ENCODE measurements at places on chromosomes 5 and 9.

- DNase-seq: no peak
Observed at GRCh38 chr9:137545123-137545522, 5.1 kb downstream of the PNPLA7 start.

GRCh38 chr9:95516734-95517558 lies at the start of gene PTCH1:
Gene PTCH1 (minus strand): TSS chr9:95516971.
- DNase-seq: peak; percentile 65

- DNase-seq: peak; percentile 47
Observed at GRCh38 chr5:9516591-9516990, 29.3 kb downstream of the SEMA5A start.

DNA sequence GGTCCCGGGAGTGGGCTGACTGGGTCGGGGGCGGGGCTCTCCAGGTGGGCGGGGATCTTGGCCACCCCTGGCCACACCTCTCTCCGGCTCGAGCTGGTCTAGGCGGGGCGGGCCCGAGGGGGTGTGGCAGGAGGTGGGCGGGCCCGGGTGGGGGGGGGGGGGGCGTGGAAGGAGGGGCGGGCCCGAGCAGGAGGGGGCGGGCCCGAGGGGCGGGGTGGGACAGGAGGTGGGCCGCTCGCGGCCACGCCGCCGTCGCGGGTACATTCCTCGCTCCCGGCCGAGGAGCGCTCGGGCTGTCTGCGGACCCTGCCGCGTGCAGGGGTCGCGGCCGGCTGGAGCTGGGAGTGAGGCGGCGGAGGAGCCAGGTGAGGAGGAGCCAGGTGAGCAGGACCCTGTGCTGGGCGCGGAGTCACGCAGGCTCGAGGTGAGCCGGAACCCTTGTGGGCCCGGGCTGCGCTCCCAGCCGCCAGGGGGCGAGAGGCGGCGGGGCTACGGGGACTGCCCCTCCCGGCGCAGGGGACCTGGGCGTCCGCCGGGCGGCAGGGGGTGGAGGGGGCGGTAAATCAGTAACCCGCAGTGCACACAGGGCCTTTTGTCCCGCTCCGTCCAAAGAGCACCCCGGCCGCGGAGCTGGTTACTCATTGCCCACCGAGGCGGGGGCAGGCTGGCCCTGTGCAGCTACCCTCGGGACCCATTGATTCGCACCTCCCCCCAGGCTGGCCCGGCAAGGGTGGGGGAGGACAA lies at the start of gene FGFR4:
Gene FGFR4, plus strand, starts transcription at position 262 of the 744 bp plus-strand sequence. CDS start 2,688 bp downstream, outside the sequence.
- peak; percentile 91 for DNase-seq

GRCh38 chr5:43001748-43002147 lies 38.4 kb downstream of the ANXA2R start:
- DNase-seq: no peak

GRCh38 chr5:11069041-11069440 lies 308.0 kb upstream of the DAP start:
- DNase-seq: no peak

GRCh38 chr9:95552814-95553546 lies 36.2 kb upstream of the PTCH1 start:
- DNase-seq: peak; percentile 52

DNA sequence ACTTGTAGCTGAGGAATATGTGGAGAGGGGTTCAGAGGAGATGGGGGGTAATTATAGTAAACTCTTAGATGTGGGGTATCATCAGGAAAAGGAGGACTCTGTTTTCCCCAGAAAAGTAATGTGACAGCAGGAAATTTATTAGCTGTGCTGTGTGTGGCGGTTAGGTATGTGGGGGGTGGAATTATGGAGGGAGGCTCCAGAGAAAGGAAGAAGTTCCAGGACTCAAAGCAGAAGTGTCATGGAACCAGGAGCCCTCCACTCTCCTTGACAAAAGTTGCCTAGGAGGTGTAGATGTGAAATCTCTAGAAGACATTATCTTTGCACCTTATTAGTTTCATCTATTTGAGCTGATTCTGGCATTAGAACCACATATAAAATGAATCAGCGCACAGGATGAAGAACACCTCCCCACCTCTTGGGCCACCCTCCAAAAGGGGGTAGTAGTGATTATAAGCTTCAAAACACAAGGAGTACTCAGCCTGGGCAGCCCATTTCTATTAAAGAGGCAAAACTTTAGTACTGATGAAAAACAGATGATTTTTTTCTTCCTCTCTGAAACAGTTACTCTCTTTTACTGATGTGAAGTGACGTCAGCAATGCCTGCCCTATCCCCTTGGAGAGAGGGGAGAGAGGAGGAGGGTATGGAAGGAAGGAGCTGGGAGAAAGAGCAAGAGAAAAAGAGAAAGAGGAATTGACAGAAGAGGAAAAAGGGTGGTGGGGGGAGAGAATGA lies 18.2 kb downstream of the NR2F1 start:
- no peak for DNase-seq

DNA sequence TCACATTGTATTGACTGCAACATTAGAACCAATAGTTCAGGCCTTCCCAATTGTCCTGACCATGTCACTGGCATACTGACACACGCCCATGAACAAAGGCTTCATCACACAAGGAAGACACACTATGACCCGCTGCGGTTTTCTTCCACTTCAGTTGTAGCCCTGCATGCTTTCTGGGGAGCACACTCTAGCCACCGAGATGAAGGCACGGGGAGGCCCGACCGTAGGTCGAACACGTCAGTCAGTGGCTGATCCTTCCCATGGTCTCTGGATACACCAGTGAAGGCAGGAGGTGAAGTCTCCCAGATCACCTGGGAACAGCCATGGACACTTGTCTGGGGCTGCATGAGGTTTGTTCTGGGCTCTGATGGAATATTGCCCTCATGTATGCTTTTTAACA lies 224.7 kb downstream of the FSTL4 start:
- DNase-seq: no peak

GRCh38 chr9:124843456-124844034 lies 9.7 kb upstream of the WDR38 start:
- DNase-seq: no peak

- DNase-seq: no peak
Observed at GRCh38 chr9:111926421-111926875, 29.8 kb downstream of the UGCG start.

- DNase-seq: no peak
Observed at GRCh38 chr5:55123365-55123764, 20.9 kb downstream of the GZMA start.

- no peak for DNase-seq
Observed at GRCh38 chr9:129023908-129024233, 4.3 kb downstream of the SH3GLB2 start.

GRCh38 chr5:151156507-151157420 lies 815 bp downstream of the ANXA6 start:
- peak; percentile 33 for DNase-seq

- DNase-seq: no peak
Observed at GRCh38 chr9:108869092-108869725, 7.1 kb downstream of the ACTL7A start.

DNA sequence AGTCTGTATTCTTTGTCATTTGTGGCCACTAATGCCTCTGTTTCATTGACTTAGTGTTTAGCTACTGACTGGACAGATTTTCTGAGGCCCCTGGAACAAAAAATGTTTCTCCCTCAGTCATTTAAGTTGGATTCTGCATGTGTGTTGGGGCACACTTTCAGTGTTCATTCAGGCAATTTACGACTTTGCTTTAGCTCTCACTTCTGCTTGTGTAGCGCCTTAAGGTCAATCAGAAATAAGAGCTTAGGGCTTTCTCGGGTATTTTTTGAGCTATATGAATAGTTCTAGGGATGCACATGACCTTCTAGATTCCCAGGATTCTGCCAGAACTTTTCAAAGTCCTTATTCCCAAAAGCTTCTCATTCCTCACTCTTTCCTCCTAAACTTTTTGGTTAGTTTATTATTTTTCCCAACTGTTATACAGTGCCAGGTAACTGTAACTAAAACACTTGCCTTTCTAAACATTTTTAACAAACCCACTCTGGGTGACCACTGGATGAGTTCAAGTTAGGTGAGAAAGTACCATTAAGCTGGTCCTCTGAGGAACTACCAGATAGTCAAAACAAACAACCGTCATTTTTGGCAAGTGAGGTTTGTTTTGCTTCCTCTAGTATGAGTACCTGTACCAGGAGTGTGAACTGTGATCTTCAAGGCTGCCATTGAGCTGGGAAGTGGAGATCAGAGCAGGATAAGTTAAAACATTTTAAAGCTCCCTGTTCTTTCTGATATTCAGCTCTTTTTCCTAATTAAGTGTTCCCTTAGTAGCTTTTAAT lies 571.3 kb upstream of the TLE4 start:
- DNase-seq: no peak

GRCh38 chr5:89313044-89313443 lies 430.1 kb upstream of the MEF2C start:
- DNase-seq: no peak

GRCh38 chr9:99606957-99607356 lies 214.7 kb upstream of the NR4A3 start:
- DNase-seq: no peak

GRCh38 chr5:4068171-4068570 lies 472.5 kb downstream of the IRX1 start:
- no peak for DNase-seq

GRCh38 chr5:172659909-172660628 lies 19.0 kb downstream of the NEURL1B start:
- peak; percentile 30 for DNase-seq

DNA sequence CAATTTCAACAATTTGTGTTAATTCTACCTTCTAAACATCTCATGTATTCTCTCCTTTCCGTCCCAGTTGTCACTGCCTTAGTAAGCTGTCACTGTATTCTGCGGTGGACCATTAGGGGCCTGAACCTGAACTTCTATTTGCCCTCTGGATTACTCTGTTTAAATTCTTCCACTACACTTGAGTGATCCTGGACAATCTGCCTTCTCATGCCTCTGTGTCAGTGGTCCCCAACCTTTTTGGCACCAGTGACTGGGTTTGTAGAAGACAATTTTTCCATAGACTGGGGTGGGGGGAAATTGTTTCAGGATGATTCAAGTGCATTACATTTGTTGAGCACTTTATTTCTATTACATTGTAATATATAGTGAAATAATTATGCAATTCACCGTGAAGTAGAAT lies 1157.6 kb upstream of the SEMA6A start:
- no peak for DNase-seq

- DNase-seq: no peak
Observed at GRCh38 chr5:72369711-72370110, 49.5 kb downstream of the PTCD2 start.

- no peak for DNase-seq
Observed at GRCh38 chr9:127166111-127166510, 43.7 kb upstream of the ANGPTL2 start.

- no peak for DNase-seq
Observed at GRCh38 chr5:106368021-106368420, 1302.7 kb downstream of the EFNA5 start.

GRCh38 chr9:127860260-127860659 lies 5.8 kb upstream of the ENG start:
- DNase-seq: no peak

DNA sequence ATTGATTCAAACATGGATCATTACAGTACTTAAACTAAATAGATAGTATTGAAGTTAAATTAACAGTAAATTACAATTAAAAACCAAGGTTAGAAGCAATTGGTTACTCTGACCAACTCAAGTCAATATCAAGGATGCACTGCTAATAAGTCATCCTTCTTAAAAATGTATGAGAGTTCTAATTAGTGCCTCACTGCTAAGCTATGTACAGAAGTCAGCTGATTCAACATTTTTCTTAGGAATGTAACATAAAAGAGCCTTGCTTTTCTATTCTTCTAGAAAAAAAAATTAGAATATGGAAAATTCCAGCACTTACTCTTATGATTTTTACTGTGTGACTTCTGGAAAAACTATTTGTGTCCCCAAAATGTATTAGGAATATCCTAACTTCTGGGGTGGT lies 75.7 kb upstream of the FBN2 start:
- no peak for DNase-seq
